ENCODE measurements at places on chromosomes 1 and 21.

- no peak for DNase-seq
- H3K4me1 ChIP-seq = no peaks in the 10 kb centered on the region
- no peak overlapping the region for H3K4me3 ChIP-seq
- no peak overlapping the region for H3K27ac ChIP-seq
These were observed 247.1 kb upstream of the RAB4A start for GRCh38 chr1:229023651-229024300.

GRCh38 chr1:40143891-40144575, 17.2 kb upstream of the RLF start:
- no peak for DNase-seq
- H3K27me3 ChIP-seq = no peaks in the 10 kb centered on the region
- H3K36me3 ChIP-seq = no peaks in the 10 kb centered on the region

DNA sequence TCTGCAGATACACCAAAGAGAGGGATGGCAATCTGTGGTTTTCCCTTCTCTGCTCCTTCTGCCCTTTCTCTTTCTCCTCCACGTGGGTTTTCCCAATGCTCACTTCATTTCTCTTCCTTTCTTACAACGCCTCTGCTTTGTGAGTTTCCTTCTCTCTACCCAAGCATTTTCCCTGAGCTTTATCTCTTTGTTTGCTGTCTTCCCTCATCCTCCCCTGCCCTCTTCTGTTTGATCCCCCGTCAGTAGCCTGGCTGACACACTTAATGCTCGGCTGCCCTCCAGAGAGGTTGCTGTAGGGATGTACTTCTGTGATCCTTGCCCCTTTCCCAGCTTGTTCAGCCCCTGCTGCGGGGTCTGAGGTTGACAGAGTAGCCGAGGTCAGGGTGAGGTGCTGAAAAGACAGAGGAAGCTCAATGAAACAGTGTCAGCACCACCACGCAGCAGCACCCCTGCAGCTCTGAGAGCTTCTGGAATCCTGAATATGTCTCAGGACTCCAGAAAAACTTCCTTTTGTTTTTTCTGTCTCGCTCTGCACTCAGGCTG, 6.0 kb downstream of the EDARADD start:
- DNase-seq = no peak
- H3K4me1 ChIP-seq = no peaks in the 10 kb centered on the region
- no peaks in the 10 kb centered on the region for H3K27me3 ChIP-seq
- H3K36me3 ChIP-seq = no peaks in the 10 kb centered on the region

GRCh38 chr1:59092126-59092525, 204.8 kb upstream of the FGGY start:
- no peak overlapping the region for H3K4me3 ChIP-seq
- DNase-seq = no peak
- H3K27ac ChIP-seq = no peak overlapping the region
- no peaks in the 10 kb centered on the region for H3K36me3 ChIP-seq
- H3K27me3 ChIP-seq = no peaks in the 10 kb centered on the region
- no peaks in the 10 kb centered on the region for H3K4me1 ChIP-seq

- no peak overlapping the region for H3K27ac ChIP-seq
- DNase-seq = no peak
- H3K4me1 ChIP-seq = no peaks in the 10 kb centered on the region
- H3K4me3 ChIP-seq = no peak overlapping the region
- H3K36me3 ChIP-seq = no peaks in the 10 kb centered on the region
These were observed 88.7 kb upstream of the IRF2BP2 start for GRCh38 chr1:234698686-234699085.

- DNase-seq = no peak
- H3K36me3 ChIP-seq = no peaks in the 10 kb centered on the region
- no peak overlapping the region for H3K27ac ChIP-seq
These were observed 123.1 kb upstream of the ZBTB40 start for GRCh38 chr1:22328331-22329147.

- H3K4me1 ChIP-seq = peaks cover 10% of the 10 kb centered on the region
- peak overlapping the region; percentile 74 for H3K27ac ChIP-seq
These were observed 2.1 kb upstream of the ZC3H12A start for GRCh38 chr1:37472281-37472680.

DNA sequence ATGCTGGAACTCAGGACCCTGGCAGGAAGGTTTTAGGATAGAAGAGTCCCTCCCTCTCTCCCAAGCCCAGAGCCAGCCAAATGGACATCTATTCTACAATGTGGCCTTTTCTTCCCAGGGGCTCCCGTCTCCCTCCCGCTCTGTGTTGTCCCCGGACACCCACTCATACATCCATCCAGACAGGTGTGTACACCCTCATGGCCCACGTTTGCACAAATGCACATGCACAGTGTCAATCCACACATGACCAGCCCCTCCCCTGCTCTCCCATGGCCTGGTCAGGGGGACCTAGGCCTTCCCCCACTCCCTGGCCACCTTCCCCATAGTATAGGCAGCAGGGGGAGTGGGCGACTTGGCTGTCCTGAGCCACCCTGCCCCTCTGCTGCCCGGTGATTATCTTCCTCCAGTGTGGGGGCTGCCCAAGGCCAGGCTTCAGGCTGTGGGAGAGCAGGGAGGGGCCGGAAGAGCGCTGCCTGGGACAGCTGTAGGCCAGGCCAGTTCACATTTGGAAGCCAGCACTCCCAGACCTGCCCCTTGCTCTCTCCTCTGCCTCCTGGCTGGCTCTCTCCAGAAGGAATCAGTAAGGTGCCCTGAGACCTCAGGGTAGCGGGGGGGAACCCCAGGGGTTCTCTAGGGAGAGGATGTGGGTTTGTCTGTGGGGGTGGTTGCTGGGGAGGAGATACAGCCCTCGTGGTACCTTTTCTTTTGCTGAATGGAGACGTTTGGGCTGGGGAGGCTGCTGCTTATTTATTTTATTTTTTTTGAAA, 4.1 kb upstream of the PTPN7 start:
- no peaks in the 10 kb centered on the region for H3K36me3 ChIP-seq
- H3K4me3 ChIP-seq = no peak overlapping the region
- DNase-seq = no peak
- no peaks in the 10 kb centered on the region for H3K27me3 ChIP-seq

DNA sequence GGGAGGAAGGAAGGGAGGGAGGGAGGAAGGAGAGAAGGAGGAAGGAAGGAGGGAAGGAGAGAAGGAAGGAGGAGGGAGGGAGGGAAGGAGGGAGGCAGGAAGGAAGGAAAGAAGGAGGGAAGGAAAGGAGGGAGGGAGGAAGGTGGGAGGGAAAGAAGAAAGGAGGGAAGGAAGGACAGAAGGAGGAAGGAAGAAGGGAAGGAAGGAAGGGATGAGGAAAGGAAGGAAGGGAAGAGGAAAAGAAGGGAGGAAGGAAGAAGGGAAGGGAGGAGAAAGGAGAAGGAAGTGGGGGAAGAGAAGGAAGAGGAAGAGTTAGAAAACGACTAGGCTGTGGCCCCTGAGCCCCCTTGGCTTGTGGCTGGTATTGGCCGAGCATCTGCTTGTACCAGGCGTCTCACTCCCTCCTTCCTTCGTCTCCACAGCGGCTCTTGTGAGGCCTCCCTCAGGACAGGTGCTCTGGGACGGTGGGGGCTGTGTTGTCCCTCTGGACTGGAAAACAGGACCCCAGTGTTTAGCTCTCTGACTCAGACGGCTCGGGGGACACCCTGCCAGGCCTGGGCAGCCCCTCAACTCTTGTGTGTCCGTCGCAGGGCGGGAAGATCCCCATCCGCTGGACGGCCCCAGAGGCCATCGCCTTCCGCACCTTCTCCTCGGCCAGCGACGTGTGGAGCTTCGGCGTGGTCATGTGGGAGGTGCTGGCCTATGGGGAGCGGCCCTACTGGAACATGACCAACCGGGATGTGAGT, 36.2 kb upstream of the C1QA start:
- no peaks in the 10 kb centered on the region for H3K4me1 ChIP-seq
- H3K36me3 ChIP-seq = no peaks in the 10 kb centered on the region
- H3K4me3 ChIP-seq = no peak overlapping the region

- DNase-seq = no peak
- no peak overlapping the region for H3K27ac ChIP-seq
- no peak overlapping the region for H3K4me3 ChIP-seq
- no peaks in the 10 kb centered on the region for H3K27me3 ChIP-seq
These were observed 182.7 kb downstream of the GRIK3 start for GRCh38 chr1:36851595-36851994.

- H3K27me3 ChIP-seq = no peaks in the 10 kb centered on the region
- H3K27ac ChIP-seq = no peak overlapping the region
- no peaks in the 10 kb centered on the region for H3K4me1 ChIP-seq
- H3K36me3 ChIP-seq = no peaks in the 10 kb centered on the region
- no peak overlapping the region for H3K4me3 ChIP-seq
These were observed 177.7 kb downstream of the ADSS2 start for GRCh38 chr1:244273845-244274619.

- H3K27me3 ChIP-seq = no peaks in the 10 kb centered on the region
- H3K27ac ChIP-seq = no peak overlapping the region
- no peak overlapping the region for H3K4me3 ChIP-seq
- DNase-seq = no peak
- no peaks in the 10 kb centered on the region for H3K36me3 ChIP-seq
- H3K4me1 ChIP-seq = no peaks in the 10 kb centered on the region
These were observed 81.4 kb upstream of the CASZ1 start for GRCh38 chr1:10877894-10878293.

- peak overlapping the region; percentile 58 for H3K4me3 ChIP-seq
- peaks cover 63% of the 10 kb centered on the region for H3K4me1 ChIP-seq
- no peaks in the 10 kb centered on the region for H3K36me3 ChIP-seq
These were observed 814 bp downstream of the PAQR7 start for GRCh38 chr1:25874635-25875153.

- H3K4me3 ChIP-seq = no peak overlapping the region
- no peaks in the 10 kb centered on the region for H3K4me1 ChIP-seq
- H3K27ac ChIP-seq = no peak overlapping the region
- peak; percentile 10 for DNase-seq
These were observed 612.0 kb downstream of the MATN1 start for GRCh38 chr1:30111431-30111830.

DNA sequence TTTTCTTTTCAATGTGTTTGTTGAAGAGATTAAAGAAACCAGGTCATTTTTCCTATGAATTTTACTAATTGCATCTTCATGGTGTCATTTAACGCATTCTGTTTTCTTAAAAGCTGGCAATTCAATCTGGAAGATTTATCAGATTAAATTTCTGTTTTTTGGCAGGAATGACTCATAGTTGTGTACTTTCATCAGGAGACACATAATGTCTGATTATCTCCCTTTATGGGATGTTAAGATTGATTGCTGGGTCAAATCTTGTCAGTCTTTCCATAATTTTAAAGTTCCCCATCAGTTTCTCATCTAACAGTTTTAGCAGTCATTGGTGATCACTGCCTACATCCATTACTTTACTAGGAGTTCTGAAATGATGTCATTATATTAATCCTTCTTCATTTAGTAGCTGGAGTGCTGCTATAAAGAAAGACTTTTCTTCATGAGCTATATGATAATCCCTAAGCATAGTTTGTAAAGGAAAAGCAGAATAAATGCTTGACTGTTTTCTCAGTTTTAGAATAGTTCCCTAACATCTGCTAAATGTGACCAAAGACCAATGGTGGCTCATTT, 72.8 kb upstream of the MAP10 start:
- no peak overlapping the region for H3K4me3 ChIP-seq
- no peak overlapping the region for H3K27ac ChIP-seq

DNA sequence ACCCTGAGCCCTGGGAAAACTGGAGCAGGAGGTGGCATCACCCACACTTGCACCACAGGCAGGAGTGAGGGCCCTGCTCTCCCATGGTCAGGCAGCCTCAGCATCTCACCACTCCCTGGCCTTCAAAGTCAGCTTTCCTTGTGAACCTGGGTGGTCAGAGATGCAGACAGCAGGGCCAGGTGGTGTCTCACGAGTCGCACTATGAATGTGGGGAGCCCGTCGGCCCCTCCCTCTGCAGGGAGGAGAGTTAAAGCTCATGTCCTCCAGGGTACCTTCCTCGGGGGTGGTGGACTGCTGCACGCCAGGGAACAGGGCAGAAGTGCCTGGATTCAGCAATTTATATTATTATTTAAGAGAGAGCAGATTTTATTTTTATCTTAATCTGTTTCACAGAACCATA, 24.1 kb downstream of the ABCG1 start:
- H3K27me3 ChIP-seq = no peaks in the 10 kb centered on the region
- H3K4me1 ChIP-seq = no peaks in the 10 kb centered on the region
- DNase-seq = no peak
- no peak overlapping the region for H3K27ac ChIP-seq

DNA sequence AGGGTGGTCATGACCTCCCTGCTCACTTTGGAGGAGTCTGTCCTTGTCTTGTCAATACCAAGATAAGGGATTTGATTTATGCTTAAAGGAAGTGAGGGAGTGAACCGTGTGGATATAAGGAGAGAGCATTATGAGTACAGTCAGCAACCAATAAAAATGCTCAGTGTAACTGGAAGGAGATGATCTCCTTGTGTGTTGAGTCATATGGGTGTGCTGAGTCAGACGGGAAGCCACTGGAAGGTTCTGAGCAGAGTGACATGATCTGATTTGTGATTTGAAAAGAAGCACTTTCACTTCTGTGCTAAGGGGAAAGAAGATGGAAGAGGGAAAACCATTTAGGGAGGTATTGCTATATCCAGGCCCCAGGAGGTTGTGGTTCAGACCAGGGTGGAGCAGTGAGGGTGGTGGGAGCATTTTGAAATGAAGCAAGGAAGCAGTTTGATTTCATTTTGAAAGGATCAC, 2.5 kb upstream of the BCL10 start:
- H3K4me3 ChIP-seq = no peak overlapping the region
- peaks cover 11% of the 10 kb centered on the region for H3K4me1 ChIP-seq
- H3K36me3 ChIP-seq = no peaks in the 10 kb centered on the region
- no peaks in the 10 kb centered on the region for H3K27me3 ChIP-seq

DNA sequence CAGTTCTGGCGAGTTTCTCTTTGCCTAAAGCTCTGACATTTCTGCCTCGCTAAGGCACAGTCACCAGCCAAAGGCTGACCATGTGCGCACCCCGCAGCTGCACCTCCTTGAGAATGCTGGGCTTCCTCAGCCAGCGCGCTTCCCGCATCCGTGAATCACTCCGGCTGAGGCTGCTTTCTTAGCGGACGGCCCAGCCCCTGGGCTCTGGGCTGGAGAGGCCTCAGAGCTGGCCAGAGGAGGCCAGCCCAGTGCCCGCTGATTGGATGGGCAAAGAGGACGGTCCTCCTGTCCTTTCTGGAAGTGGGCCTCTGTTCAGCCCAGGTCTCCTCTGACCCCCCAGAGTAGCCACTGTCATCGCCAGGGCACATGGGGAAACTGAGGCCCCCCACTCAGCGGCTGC, 56.1 kb downstream of the PRDM16 start:
- H3K4me3 ChIP-seq = no peak overlapping the region
- H3K27ac ChIP-seq = no peak overlapping the region
- no peak for DNase-seq

DNA sequence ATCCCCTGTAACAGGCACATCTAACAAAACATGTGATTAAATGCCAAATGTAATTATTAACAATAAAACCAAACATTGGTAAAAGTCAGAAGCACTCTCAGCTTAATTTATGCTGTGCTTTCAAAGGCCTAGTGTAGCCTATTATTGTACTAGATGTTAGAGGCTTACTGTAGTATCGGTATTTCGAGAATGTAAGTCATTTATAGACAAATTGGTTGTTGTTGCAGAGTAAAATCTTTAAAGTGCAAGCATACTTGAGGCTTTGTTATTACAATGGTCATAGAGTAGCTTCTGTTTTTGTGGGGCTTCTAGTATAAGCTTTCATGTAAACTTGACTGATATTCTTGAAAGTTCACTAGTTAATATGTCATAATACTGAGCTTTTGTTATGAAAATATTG, 965.8 kb downstream of the PLA2G4A start:
- H3K27me3 ChIP-seq = no peaks in the 10 kb centered on the region
- H3K36me3 ChIP-seq = no peaks in the 10 kb centered on the region
- H3K4me1 ChIP-seq = no peaks in the 10 kb centered on the region

- H3K27me3 ChIP-seq = no peaks in the 10 kb centered on the region
- no peaks in the 10 kb centered on the region for H3K4me1 ChIP-seq
- no peak overlapping the region for H3K4me3 ChIP-seq
These were observed 20.1 kb upstream of the HPCAL4 start for GRCh38 chr1:39711104-39711965.
